ENCODE measurements at places on chromosomes 13 and 19.

- DNase-seq = peak; percentile 68
Observed at GRCh38 chr19:12792051-12792852, 966 bp downstream of the JUNB start.

- DNase-seq = no peak
Observed at GRCh38 chr13:93476175-93476574, 249.6 kb downstream of the GPC6 start.

DNA sequence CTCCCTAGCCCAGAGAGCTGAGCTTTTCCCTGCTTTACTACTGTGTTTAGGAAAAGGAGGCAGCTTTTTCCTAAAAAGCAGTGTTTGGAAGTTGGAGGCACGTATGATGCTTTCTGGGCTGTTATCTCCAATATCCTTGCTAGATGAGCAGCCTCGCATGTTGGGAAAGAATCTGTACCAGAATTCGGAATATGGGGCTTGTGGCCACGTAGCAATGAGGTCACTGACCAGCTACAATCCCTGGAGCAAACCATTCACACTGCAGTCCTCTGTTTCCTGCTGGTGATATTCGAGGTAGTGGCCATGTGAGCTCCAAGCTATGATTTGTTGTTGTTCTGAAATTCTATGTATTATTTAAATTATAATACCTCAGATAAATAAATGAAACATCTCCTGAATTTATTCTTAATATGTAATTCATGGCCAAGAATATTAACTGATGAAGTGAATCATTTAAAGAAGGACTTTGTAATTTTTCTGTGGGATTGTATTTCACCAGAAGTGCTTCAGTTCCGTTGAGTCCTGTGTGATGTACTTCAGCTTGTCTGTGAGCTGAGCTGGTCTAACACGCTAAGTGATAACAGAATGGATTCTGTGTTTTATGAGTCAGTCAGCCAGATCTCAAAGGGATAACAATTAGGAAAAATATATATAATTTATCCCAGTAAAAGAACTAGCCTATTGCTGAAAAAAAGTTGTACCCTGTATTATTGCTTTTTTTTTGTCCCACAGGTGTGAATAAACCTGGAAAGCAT is 319.5 kb downstream of the SHISA2 start:
- DNase-seq = no peak

GRCh38 chr13:19810996-19811881 is 28.5 kb upstream of the PSPC1 start:
- DNase-seq = no peak

- DNase-seq = no peak
Observed at GRCh38 chr19:17910791-17911360, 21.9 kb upstream of the CCDC124 start.

- no peak for DNase-seq
Observed at GRCh38 chr19:31269425-31270127, 79.7 kb downstream of the TSHZ3 start.

DNA sequence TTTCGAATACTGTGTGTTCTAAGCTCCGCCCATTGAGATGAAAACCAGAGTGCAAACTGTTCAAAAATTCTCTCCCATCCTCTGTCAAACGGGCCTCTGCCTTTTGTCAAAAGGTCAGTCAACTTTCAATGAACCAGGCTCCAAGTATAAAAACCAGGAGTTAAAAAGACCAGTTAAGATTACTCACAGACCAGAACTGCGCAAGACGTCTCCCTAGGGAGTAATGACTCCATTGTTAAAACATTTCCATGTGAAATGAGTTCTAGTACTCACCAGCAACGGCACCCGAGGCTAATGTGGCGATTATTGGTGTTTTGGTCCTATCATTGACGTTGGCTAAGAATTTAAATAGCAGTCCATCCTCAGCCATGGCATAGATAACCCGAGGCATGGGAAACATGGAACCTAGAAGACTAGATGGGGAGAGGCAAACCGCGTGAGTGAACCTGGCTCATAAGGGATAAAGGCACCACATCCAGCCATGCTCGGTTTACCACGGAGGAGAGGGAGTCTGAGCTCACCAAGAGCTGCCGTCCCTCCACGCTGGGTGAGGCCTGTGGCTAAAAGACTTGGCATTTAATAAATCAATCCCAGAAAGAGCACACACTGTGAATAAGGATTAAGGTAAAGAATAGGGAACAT is 73.3 kb downstream of the SLC7A1 start:
- no peak for DNase-seq

- no peak for DNase-seq
Observed at GRCh38 chr19:23769691-23770468, 11.2 kb upstream of the ZNF681 start.

GRCh38 chr19:31166206-31166605 is 183.0 kb downstream of the TSHZ3 start:
- no peak for DNase-seq

GRCh38 chr19:55459950-55460657 is 1.3 kb downstream of the ISOC2 start:
- no peak for DNase-seq

DNA sequence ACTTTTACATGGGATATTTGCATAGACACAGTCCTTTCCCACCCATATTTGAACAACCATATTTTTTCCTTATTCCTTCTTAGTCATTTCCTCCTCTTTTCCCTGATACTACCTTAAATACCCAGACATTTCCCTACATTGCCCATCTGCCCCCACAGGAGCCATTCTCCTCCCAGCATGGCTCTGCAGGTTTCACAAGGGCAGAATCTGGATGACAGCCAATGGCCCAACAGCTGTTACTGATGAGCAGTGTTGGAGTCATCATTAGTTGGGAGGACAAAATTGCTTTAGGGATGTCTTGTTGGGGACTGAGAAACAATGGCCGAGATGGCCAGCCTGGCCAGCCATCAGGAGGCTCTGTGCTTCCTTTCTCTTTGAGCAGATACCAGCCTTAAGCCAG is 209.5 kb downstream of the KLF5 start:
- peak; percentile 12 for DNase-seq

- DNase-seq = peak; percentile 90
Observed at GRCh38 chr19:46133101-46133627, 8.7 kb upstream of the IGFL3 start.

DNA sequence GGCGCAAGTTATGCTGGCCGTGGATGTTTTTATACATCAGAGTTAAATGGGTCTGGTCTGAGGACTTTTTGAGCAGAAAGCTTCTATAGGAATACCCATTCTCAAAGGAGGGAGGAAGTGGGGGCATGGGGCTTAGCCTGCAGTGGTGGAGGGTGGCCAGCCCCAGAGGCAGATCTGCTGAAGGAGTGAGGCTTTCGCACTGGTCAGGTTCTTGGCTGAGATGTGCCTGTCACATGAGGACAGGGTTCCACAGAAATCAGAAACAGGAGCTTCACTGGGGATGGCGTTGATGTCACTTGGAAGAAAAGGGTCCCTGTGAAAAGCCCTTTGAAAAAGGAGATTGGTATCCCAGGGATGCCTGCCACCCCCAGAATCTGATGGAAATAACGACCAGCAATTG is 100.7 kb upstream of the MCF2L start:
- no peak for DNase-seq

GRCh38 chr13:57858376-57858775 is 226.8 kb downstream of the PCDH17 start:
- DNase-seq = no peak

- peak; percentile 28 for DNase-seq
Observed at GRCh38 chr19:5480427-5480836, 25.2 kb downstream of the ZNRF4 start.

DNA sequence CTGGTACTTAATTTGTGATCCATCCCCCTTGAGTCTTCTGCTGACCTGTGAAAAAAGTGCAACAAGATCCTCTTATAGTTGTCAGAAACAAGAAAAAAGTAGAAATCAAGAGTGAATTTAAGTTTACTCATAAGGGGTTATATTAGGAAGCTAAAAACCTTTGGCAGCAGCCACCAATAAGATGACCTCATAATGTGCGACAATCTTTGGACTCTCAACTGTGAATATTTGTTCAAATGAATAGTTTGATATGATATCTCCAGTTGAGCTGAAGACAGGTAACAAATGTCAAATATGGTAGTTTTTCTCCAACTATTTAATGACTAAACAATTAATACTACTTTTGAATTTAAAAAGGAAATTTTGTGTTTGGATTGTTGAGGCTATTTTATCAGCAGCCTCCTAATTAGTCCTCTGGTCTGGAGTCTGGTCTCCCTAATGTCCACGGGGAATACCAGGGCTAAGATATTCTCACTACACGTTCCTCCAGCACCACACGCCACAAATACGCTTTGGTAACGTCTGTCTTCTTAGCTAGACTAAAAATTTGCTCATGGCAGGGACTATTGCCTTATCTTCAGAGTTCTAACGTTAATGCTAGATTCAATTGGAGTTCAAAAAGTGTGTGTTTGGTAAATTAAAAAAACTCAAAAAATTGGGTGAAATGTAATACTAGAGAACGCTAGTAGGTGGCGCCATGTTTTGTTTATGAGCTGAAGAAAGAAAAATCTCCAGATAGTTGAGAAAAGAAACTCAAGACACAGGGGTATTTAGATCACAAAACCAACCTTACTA is 51.0 kb upstream of the PDX1 start:
- peak; percentile 22 for DNase-seq

DNA sequence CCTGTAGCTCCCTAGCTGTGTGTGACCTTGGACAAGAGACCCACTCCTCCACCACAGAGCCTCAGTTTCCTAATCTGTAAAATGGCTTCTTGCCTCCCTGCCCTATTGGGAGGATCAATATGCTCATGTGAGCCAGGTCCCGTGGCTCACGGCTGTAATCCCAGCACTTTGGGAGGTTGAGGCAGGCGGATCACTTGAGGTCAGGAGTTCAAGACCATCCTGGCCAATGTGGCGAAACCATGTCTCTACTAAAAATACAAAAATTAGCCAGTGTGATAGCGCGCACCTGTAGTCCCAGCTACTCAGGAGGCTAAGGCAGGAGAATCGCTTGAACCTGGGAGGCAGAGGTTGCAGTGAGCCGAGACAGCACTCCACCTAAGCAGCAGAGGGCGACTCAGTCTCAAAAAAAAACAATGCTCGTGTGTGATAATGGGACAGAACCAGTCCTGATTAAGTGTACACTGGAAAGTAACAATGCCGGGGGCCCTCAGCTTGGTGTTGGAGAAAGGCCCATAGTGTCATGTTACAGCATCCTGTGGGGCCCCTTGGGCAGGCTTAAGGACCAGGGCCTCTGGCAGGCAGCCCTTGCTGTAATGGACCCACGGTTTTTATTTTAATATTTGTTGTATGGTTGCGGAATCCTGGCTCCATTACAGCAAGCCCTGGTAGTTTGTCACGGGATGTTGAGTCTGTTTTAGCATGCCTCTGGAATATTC is 6.8 kb downstream of the RPS11 start:
- DNase-seq = no peak

All from LoVo (cell line).